ENCODE measurements at places on chromosomes 13 and 19.

DNA sequence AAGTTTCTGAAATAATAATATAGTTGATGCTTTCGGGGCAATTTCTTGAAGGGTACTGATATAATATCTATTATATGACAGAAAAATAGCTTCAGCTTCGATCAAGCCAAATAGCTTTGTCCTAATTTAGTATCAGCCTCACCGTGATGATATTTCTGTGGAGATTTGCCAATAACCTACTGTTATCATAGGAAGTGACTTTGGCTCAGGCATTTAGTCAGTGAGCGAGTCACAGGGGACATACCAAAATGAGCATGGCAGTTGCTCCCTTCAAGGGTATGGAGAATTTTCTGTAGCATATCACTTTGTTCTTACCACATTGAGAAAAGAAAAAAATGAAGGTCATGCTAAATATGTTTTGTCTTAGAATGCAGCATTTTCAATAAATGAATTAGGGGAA, 767.6 kb upstream of the SLITRK1 start:
- no peak for DNase-seq

- DNase-seq: no peak
These were observed 56.8 kb downstream of the TNFSF13B start for GRCh38 chr13:108326309-108326708.

DNA sequence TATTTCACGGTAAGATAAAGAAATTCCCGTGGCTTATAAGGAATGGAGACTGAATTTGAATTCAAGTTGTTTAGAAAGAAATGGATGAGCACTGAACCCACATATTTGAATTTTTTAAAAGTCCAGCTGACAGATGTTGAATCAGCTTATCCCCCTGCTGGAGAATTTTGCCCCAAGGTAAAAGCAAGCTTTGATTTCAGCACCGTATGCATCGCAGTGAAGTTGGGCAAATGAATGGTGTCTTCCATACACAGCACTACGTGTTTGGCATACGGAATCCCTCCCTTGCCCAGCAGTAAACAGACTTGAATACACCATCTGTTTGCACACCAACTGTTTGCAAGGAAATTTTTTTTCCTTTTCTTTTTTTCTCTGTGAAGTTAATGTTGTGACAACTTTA, 77.5 kb upstream of the PEG3 start:
- no peak for DNase-seq

DNA sequence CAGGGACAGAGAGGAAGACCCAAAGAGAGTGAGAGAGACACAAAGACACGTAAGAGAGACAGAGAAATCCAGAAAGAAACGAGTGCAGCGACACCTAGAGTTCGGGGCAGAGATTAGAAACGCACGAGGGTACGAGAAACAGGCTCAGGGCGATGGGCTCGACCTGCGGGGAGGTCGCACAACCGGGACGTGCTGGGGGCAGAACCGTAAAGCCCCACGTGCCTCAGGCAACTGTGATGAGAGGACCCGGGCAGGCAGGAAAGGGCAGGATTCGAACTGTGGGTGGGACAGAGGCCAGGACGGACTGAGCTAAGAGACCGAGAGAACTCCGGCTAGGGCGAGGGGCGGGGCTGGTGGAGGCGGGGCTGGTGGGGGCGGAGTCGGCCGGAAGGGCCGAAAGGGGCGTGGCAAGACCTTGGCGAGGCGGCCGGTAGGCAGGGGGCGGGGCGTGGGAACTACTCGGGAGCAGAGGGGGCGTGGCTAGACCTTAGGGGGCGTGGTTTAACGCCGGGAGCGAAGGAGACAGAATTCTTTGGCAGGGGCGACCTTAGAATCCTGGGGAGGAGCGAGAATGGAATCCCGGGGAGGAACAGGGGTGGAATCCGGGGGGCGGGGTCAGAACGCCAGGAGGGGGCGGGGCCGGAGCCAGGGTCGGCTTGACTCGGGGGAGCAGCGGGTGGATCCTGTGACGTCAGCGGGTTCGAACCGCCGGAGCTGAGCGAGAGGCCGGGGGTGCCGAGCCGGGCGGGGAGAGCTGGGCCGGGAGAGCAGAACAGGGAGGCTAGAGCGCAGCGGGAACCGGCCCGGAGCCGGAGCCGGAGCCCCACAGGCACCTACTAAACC, at the start of gene NECTIN2:
Gene NECTIN2, plus strand, starts transcription at position 686 of the 843 bp plus-strand sequence. CDS start 229 bp downstream, outside the sequence.
- peak; percentile 86 for DNase-seq

DNA sequence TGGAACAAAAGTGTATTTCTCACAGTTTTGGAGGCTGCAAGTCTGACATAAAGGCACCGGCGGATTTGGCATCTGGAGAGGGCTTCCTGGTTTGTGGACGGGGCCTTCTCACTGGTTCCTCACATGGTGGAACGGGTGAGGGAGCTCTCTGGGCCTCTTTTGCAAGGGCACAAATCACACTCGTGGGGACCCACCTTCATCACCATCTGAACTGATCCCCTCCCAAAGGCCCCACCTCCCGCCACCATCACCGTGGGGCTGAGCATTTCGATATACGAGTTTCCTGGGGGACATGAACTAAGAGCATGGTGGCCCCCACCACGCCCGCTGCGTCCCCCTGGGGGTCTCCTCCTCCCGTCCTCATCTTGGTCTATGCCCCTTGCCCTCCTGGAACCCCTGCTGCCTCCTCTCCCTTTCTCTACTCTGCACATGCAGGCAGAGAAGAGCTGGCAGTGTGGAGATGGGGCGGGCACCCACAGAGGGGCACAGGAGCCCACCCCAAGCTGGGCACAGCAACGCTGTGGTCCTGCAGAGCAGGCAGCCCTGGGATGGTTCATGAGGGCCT, 20.8 kb upstream of the SPACA7 start:
- no peak for DNase-seq

Data from stimulated activated CD4-positive, alpha-beta T cell treated with anti-CD3 and anti-CD28 coated beads, Interleukin-12 subunit alpha, Interleukin-12 subunit beta, amount 100 ng/mL, for 4 hours (primary cell).